ENCODE measurements at places on chromosomes 7 and 10.

- DNase-seq: no peak
These were observed 20.1 kb downstream of the RP9 start for GRCh38 chr7:33089142-33089541.

- DNase-seq: peak; percentile 10
These were observed 14.6 kb downstream of the LRRC17 start for GRCh38 chr7:102927312-102927933.

DNA sequence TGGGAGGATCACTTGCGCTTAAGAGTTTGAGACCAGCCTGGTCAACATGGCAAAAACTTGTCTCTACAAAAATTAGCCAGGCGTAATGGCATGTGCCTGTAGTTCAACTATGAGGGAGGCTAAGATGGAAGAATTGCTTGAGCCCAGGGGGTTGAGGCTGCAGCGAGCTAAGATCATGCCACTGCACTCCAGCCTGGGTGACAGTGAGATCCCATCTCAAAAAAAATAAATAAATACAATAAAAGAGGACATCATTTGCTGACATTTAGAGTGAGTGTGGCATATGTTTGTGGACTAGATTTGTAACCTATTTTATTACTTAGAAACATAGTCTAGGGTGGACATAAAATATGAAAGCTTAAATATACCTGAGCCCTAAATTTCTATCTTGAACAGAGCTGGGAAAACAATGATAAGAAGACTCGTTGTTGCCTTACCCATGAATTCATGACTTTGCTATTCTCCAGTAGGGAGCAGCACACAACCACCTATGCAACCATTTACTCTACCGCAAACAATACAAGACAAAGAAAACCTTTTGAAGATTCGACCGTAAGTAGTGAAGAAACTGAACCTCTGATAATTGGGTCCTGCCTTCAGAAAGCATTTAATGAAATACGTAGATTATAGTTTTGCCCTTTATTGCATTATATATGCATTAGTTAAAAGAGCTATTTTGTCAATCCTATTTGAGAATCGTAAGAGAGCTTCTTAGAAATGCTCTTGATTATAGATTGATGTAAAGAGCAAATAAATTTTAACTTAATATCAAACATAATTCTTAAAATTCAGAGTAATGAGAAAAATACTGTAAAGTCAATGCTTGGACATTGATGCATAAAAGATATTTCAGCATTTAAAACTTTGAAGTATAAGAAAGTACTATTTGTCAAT is 83.5 kb downstream of the GNAT3 start:
- peak; percentile 61 for DNase-seq

DNA sequence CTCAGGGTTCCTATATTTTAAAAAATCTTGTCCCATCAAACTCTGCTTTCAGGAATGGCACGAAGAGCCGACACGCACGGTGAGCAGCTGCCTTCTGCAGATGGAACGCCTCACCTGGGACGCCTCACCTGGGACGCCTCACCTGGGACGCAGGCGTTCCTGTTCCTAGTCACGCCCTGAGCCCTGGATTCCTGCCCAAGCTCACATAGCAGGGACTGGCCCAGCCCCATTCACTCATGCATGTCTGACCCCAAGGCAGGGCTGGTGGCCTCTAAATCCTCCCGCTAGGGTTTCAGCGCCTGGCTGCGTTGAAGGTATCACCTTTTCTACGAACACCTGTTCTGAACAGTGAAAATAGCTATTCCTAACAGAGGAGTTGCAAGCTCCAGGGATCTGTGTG is 49.8 kb downstream of the CARD11 start:
- DNase-seq: no peak

DNA sequence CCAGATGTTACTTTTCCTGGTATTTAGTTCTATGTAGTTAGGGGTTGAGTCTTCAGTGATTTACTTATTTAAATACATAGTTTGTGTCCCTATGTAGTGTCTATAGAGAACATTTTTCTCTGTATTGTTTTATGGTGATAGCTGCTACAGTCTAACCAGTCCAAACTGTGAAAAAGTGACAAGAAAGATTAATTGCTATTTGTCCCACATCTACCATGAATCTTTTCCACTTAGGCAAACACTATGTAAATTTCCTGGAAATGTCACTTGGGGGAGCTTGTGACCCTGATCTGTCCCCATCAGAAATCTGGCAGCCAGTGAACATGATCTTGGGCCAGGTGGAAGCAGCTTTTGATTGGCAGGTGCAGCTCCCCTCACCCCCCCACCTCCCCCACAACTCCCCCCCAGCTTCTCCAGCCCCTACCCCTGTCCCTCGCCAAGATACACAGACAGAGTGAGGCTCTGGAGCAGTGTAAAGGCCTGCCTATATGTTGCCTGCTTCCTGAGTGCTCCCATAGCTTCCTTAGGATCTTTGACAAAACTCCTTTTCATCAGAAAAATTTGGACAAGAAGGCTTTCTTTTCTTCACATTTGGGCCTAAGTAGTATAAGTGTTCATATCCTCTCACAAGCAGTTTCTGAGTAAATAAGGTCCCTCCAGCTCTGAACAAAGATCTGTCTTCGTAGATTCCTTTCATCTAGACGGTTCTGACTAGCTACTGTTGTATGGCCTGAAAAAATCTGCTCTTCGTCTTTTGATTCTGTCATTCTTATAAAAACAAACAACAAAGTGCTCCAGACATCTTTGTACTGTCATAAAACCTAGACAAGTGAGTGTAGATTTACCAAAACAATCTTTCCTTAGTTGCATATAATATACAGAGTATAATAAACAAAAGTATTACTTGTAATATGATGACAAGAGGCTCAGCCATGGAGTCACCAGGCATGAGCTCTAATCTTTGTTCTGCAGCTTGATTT is 31.5 kb upstream of the SLC13A1 start:
- no peak for DNase-seq

DNA sequence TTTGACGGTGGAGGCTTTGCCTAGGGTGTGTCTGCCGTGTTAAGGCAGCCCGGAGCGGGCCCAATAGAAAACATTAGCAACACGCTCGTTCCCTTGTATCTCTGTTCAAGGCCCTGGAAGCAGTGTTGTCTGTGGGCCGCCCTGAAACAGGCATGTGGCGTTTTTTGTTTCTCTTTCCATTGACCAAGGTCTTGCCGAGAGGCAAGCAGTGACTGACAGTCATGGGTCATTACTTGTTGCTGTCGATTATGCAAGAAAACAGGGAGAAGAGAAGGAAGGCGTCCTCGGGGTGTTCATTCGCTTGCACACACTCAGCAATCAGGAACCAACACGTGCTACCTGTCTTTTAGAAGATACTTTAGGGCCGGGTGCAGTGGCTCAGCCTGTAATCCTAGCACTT is 92.5 kb downstream of the EZH2 start:
- DNase-seq: no peak

DNA sequence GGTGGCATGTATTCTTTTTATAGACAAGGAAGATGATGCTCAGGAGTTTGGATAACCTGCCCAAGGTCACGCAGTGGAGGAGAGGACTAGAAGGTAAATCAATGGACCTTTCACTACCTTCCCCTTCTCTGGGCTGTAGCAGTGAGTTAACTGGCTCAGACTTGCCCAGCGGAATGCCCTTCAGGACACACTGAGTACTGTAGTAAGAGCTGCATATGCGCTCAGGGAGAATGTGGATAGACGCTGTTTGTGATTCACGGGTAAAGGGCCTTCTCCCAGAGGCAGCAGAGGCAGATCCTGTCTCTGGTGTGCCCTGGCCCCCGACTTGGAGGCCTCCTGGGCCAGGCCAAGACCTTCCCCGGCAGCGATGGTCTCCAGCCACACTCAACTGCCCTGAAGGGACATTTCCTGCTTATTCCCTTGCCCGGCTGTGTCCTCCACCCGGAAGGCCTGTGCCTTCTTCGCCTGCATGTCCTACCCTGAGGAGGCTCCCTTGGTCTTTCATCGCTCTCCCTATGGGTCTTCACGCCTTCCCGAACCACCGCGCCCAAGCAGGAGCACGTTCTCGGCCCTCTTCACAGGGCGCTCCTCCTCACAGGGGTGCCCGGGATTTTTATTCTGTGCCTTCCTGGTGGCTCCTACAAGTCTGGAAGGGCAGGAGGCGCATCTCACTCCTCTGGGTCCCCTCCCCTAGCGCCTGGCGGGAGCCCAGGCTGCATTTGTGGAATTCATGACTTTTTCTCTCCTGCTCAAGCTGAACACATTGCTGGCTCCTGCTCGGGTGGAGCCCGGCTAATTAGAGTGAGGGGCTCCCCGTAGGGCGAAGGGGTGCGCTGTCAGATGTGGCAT is 1.8 kb upstream of the IKZF1 start:
- no peak for DNase-seq

Measured in AG20443 (cell line).